ENCODE measurements at places on chromosomes 1 and 21. TPM values are rescaled to one million over a fixed set of nuclear protein-coding genes. Genes with fewer than 3 reads are reported as not detected.
A peak's percentile ranks its signal among the peaks of the same experiment; 100 is the strongest.

GRCh38 chr1:196623079-196623478, 14.8 kb upstream of the KCNT2 start:
- H3K27me3 ChIP-seq, result no peaks in the 10 kb centered on the region
- H3K36me3 ChIP-seq, result no peaks in the 10 kb centered on the region
- no peaks in the 10 kb centered on the region for H3K4me1 ChIP-seq
- no peak overlapping the region for H3K4me3 ChIP-seq
- DNase-seq, result no peak
- H3K27ac ChIP-seq, result no peak overlapping the region

- H3K27me3 ChIP-seq, result no peaks in the 10 kb centered on the region
- peak overlapping the region; percentile 100 for H3K27ac ChIP-seq
- DNase-seq, result no peak
Measured at GRCh38 chr1:244971552-244972216, 107.3 kb upstream of the HNRNPU start.

- H3K36me3 ChIP-seq, result no peaks in the 10 kb centered on the region
- H3K27me3 ChIP-seq, result no peaks in the 10 kb centered on the region
- H3K27ac ChIP-seq, result no peak overlapping the region
- no peak overlapping the region for H3K4me3 ChIP-seq
- peaks cover 10% of the 10 kb centered on the region for H3K4me1 ChIP-seq
- no peak for DNase-seq
Measured at GRCh38 chr1:37453647-37454046, 20.7 kb upstream of the ZC3H12A start.

DNA sequence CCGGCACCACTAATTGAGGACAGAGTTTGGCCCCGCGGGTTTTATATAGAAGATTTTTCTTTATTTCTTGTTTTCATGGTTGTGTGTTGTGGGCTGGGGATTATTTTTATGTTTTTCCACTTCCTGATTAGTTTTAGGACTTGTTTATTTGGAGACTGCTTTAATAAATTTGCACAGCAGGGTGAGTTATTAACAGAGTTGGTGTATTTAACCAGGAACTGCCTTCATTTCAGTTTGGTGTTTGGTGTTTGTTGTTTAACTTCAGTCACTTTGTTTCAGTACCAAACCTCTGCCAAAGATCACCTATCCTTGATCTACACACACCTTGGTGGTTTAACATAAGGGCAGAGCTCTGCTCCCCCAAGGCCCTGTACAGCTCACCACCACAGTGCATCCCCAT, 103.5 kb upstream of the LMO4 start:
- H3K4me1 ChIP-seq, result no peaks in the 10 kb centered on the region
- no peak for DNase-seq
- H3K36me3 ChIP-seq, result no peaks in the 10 kb centered on the region
- no peak overlapping the region for H3K4me3 ChIP-seq
- no peak overlapping the region for H3K27ac ChIP-seq

GRCh38 chr1:184906761-184907160, 67.5 kb downstream of the NIBAN1 start:
- H3K36me3 ChIP-seq, result no peaks in the 10 kb centered on the region
- DNase-seq, result no peak

DNA sequence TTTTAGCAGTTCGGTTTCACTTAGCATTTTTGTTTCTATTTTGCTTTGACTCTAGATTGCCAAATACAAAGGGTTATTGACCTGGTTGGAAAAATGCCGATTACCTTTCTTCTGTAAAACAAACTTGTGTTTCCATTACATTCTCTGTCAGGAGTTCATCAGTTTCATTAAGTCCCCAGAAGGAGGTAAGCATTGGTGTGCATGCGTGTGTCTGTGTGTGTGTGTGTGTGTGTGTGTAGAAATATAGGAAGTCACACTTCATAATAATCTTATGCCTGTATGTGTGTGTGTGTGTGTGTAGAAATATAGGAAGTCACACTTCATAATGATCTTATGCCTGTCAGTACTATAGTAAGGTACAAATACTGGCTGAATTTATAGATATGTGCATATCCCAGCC, 10.0 kb downstream of the RGSL1 start:
- no peaks in the 10 kb centered on the region for H3K4me1 ChIP-seq
- no peak for DNase-seq
- no peak overlapping the region for H3K4me3 ChIP-seq
- peaks cover 4% of the 10 kb centered on the region for H3K27me3 ChIP-seq
- H3K36me3 ChIP-seq, result no peaks in the 10 kb centered on the region
- no peak overlapping the region for H3K27ac ChIP-seq

- H3K27ac ChIP-seq, result no peak overlapping the region
- no peak overlapping the region for H3K4me3 ChIP-seq
- no peak for DNase-seq
- no peaks in the 10 kb centered on the region for H3K27me3 ChIP-seq
- H3K36me3 ChIP-seq, result no peaks in the 10 kb centered on the region
- H3K4me1 ChIP-seq, result no peaks in the 10 kb centered on the region
Measured at GRCh38 chr1:232894436-232894835, 56.0 kb upstream of the NTPCR start.

GRCh38 chr1:184152434-184152898, 100.9 kb downstream of the TSEN15 start:
- H3K4me3 ChIP-seq, result no peak overlapping the region
- peaks cover 6% of the 10 kb centered on the region for H3K27me3 ChIP-seq
- H3K4me1 ChIP-seq, result peaks cover 13% of the 10 kb centered on the region
- no peaks in the 10 kb centered on the region for H3K36me3 ChIP-seq
- DNase-seq, result no peak

GRCh38 chr21:33866826-33867225, 48.8 kb downstream of the ATP5PO start:
- H3K27me3 ChIP-seq, result no peaks in the 10 kb centered on the region
- H3K4me3 ChIP-seq, result no peak overlapping the region
- no peak overlapping the region for H3K27ac ChIP-seq
- no peak for DNase-seq

GRCh38 chr1:21552715-21553114, 43.5 kb downstream of the ALPL start:
- no peaks in the 10 kb centered on the region for H3K36me3 ChIP-seq
- no peak overlapping the region for H3K4me3 ChIP-seq
- H3K4me1 ChIP-seq, result no peaks in the 10 kb centered on the region
- DNase-seq, result no peak
- no peaks in the 10 kb centered on the region for H3K27me3 ChIP-seq
- H3K27ac ChIP-seq, result no peak overlapping the region

DNA sequence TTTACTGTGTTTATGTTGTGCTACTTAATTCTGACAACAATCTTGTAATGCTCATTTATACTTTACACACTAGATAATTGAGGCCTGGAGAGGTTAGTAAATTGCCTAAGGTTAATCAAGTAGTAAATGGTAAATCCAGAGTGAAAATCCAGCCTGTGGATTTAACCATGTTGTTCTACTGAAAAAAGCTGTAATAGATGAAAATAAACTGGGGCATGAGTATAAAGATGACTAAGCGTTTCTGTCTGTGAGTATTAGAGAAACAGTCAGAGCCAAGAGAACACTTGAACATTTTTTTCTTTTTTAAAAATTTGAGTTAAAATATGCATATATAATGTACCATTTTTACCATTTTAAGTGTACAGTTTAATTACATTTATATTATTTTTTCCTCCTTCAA, 47.9 kb upstream of the LEPR start:
- no peaks in the 10 kb centered on the region for H3K4me1 ChIP-seq
- DNase-seq, result no peak
- H3K27ac ChIP-seq, result no peak overlapping the region
- no peaks in the 10 kb centered on the region for H3K27me3 ChIP-seq
- H3K36me3 ChIP-seq, result no peaks in the 10 kb centered on the region

The IL20 gene
- total RNA-seq, result not detected

The TAL1 gene
- total RNA-seq, result not detected

The SRGAP2B gene
- total RNA-seq, result 28.5 TPM

The SPRR5 gene
- total RNA-seq, result not detected

The CR1L gene
- 0.19 TPM for total RNA-seq

The RAB3B gene
- 0.06 TPM for total RNA-seq

The RAB29 gene
- total RNA-seq, result 59.7 TPM

The CCDC24 gene
- 1.5 TPM for total RNA-seq

The TSPAN2 gene
- 3.5 TPM for total RNA-seq

Measured in CD4-positive, alpha-beta memory T cell (primary cell).